Right lobe of liver (tissue), 6 donors: ENCODE measurements at places on chromosomes 16 and 17.

DNA sequence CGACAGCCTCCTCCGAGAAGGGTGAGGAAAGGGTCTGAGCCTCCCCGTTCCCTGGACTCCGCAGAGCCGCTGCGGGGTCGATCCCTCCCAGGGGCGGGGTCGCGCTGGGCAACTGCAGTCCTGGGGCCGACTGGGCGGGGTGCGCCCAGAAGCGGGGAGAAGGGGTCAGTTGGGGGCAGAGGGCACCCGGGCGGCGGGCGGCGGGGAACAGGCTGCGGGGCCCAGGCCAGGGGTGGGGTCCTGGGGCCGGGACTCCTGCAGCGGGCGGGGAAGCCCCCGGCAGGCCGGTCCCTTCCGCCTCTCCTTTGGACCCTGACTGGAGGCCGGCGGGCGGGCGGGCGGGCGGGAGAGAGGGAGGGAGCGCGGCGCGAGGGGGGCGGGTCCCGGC, 352 bp downstream of the GGNBP2 start:
- H3K27ac ChIP-seq, result peak overlapping the region; percentile 92
- peak; percentile 85 for DNase-seq
- no peaks in the 10 kb centered on the region for H3K36me3 ChIP-seq
- H3K27me3 ChIP-seq, result no peaks in the 10 kb centered on the region
- H3K4me3 ChIP-seq, result peak overlapping the region; percentile 92

- H3K36me3 ChIP-seq, result peaks cover 56% of the 10 kb centered on the region
- H3K27me3 ChIP-seq, result no peaks in the 10 kb centered on the region
- peak; percentile 58 for DNase-seq
- peak overlapping the region; percentile 44 for H3K27ac ChIP-seq
- H3K4me3 ChIP-seq, result no peak overlapping the region
- no peaks in the 10 kb centered on the region for H3K4me1 ChIP-seq
Observed at GRCh38 chr17:77490361-77491183, 349.8 kb downstream of the SEC14L1 start.

DNA sequence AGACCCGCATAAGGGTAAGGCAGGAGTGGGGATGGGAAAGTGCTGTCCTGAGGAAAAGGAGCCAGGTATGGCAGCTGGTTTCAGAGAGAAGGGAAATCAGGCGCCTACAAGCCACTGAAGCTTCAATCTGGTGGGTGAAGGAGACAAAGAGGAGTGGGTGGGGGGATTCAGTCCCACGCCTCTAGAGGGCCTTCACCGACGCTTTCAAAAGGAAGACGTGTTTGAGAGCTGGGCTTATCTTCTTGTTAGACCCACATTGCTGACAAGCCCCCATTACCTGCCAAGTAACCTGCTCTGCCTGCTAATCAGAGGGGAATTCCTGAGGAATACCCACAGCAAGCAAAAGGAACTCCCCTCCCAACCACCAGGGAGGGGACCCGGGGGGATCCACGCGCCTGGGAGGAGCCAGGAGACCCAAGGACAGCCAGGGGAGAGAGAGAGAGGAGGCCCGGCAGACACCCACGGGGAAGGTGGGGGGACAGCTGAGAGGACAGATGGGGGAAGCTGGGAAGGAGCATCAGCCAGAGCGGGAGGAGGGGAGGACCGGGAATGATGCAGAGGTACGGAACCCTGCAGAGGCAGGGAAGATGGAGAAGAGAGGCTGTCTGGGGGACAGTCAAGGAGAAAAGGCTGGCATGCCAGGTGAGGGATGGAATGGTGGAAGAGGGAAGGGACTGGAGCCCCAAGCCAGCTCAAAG, 1.0 kb downstream of the MTMR4 start:
- no peaks in the 10 kb centered on the region for H3K27me3 ChIP-seq
- peaks cover 5% of the 10 kb centered on the region for H3K36me3 ChIP-seq
- H3K4me3 ChIP-seq, result peak overlapping the region; percentile 75

DNA sequence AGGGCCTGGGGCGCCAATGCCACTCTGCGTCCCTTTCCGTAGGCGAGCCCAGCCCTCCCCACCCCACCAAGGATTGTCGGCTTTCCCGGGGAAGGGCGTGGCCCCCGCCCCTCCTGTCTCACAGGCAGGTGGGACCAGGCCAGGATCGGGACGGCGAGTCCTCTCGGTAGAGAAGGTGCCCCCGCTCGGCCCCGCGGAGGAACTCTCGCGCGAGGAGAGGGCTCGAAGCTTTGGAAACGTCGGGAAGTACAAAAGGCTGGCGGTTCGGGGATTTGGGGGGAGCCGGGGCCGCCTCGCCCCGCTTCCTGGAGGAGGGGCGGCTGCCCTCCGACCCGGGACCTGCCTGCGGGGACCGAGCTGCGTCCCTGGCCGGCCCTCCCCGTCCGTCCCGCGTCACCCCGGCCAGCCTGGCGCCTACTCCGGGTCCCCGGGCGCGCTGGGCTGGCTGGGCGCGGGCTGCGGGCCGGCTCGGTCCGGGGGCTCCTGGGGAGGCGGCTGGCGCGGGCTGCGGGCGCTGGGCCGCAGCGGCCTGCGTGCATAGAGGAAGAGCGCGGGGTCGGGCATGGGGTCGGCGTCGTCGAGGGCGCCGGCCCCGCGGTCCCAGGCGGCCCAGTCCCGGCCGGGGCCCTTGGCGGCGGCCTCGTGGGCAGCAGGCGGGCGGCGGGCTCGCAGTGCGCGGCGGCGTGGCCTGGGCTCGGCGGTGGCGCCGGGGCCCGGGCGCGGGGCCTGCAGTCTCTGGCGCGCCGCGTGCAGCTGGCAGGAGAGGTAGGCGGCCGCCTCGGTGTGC, 12.6 kb upstream of the CLUH start:
- H3K36me3 ChIP-seq, result no peaks in the 10 kb centered on the region
- H3K27ac ChIP-seq, result no peak overlapping the region
- H3K4me1 ChIP-seq, result peaks cover 4% of the 10 kb centered on the region
- H3K4me3 ChIP-seq, result no peak overlapping the region
- H3K27me3 ChIP-seq, result no peaks in the 10 kb centered on the region

GRCh38 chr16:57148481-57148880, 37.4 kb downstream of the PSME3IP1 start:
- H3K4me3 ChIP-seq, result no peak overlapping the region
- no peaks in the 10 kb centered on the region for H3K4me1 ChIP-seq
- H3K27me3 ChIP-seq, result no peaks in the 10 kb centered on the region
- no peak for DNase-seq
- H3K36me3 ChIP-seq, result peaks cover 3% of the 10 kb centered on the region

- H3K4me3 ChIP-seq, result no peak overlapping the region
- no peak for DNase-seq
- no peaks in the 10 kb centered on the region for H3K4me1 ChIP-seq
- H3K36me3 ChIP-seq, result no peaks in the 10 kb centered on the region
Observed at GRCh38 chr16:77838597-77839255, 50.4 kb downstream of the VAT1L start.

- H3K27ac ChIP-seq, result no peak overlapping the region
- DNase-seq, result no peak
- no peaks in the 10 kb centered on the region for H3K27me3 ChIP-seq
- no peak overlapping the region for H3K4me3 ChIP-seq
- no peaks in the 10 kb centered on the region for H3K36me3 ChIP-seq
Observed at GRCh38 chr17:14790521-14790920, 474.6 kb downstream of the PMP22 start.

GRCh38 chr16:497258-497657, 30.3 kb upstream of the CAPN15 start:
- DNase-seq, result no peak
- H3K4me1 ChIP-seq, result no peaks in the 10 kb centered on the region
- H3K4me3 ChIP-seq, result no peak overlapping the region
- H3K27ac ChIP-seq, result no peak overlapping the region

DNA sequence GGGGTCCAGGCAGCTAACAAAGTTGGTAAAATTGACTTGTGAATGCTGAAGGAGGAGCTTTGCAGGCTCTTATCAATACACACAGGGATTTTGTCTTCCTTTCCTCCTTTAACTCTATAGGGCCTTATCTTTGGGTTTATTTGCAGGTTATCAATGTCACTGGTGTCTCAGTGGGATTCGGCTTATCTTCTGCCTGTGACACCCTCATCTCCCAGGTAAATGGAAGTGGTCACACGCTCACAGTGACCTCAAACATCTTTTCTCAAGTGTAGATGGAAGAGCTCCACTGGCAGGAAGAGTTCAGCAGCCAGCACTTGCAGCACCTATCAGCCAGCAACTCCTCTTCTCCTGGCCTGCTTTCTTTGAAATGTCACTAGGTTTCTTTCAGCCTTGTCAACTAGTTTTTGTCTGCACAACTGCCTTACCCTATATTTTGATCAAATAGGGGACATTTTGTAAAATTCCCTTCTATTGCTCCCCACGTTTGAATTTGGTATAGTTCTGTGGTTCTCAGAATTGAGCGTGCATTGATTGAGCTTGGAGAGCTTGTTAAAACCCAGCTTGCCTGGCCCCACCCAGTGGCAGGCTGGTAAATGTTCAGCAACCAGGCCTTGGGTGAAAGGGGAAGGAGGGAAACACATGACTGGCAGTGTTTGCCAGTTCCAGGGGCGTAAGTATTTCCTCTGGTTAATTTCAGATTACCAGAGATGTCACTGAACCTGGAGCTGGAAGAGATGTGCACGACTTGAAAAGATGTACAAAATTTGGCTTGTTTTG, 12.8 kb downstream of the SLC47A1 start:
- H3K27me3 ChIP-seq, result no peaks in the 10 kb centered on the region
- no peaks in the 10 kb centered on the region for H3K4me1 ChIP-seq
- DNase-seq, result peak; percentile 84
- peak overlapping the region; percentile 74 for H3K27ac ChIP-seq
- peaks cover 20% of the 10 kb centered on the region for H3K36me3 ChIP-seq

- no peaks in the 10 kb centered on the region for H3K36me3 ChIP-seq
- DNase-seq, result no peak
- H3K27me3 ChIP-seq, result no peaks in the 10 kb centered on the region
- no peak overlapping the region for H3K4me3 ChIP-seq
Observed at GRCh38 chr17:5330981-5331380, 48.9 kb downstream of the RABEP1 start.

- DNase-seq, result no peak
- H3K4me1 ChIP-seq, result no peaks in the 10 kb centered on the region
- H3K36me3 ChIP-seq, result no peaks in the 10 kb centered on the region
- no peak overlapping the region for H3K4me3 ChIP-seq
- no peaks in the 10 kb centered on the region for H3K27me3 ChIP-seq
Observed at GRCh38 chr17:62062302-62062701, 2.8 kb downstream of the MED13 start.

DNA sequence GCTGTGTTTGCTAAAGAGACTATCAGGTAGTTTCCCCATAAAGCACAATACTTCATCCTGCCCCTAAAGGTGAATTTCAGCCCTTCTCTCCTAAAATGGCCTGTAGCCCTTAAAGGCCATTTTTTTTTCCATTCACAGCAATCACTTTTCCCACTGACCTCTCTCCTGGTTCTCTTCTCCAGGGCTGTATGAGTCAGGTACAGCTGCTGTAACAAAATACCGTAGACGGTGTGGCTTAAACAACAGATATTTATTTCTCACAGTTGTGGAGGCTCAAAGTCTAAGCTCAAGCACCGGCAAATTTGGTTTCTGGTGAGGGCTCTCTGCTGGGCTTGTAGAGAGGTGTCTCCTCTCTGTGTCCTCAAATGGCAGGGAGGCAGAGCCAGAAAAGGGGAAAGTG, 44.7 kb downstream of the ZNF18 start:
- H3K27me3 ChIP-seq, result no peaks in the 10 kb centered on the region
- H3K4me1 ChIP-seq, result no peaks in the 10 kb centered on the region
- H3K27ac ChIP-seq, result no peak overlapping the region
- DNase-seq, result no peak

GRCh38 chr17:13840254-13840653, 229.1 kb upstream of the COX10 start:
- no peaks in the 10 kb centered on the region for H3K4me1 ChIP-seq
- no peaks in the 10 kb centered on the region for H3K36me3 ChIP-seq

GRCh38 chr17:1146561-1147265, 33.1 kb downstream of the ABR start:
- no peaks in the 10 kb centered on the region for H3K27me3 ChIP-seq
- H3K36me3 ChIP-seq, result no peaks in the 10 kb centered on the region

- no peak for DNase-seq
- peaks cover 39% of the 10 kb centered on the region for H3K36me3 ChIP-seq
- H3K4me3 ChIP-seq, result no peak overlapping the region
Observed at GRCh38 chr17:19943599-19943998, 34.0 kb downstream of the AKAP10 start.

DNA sequence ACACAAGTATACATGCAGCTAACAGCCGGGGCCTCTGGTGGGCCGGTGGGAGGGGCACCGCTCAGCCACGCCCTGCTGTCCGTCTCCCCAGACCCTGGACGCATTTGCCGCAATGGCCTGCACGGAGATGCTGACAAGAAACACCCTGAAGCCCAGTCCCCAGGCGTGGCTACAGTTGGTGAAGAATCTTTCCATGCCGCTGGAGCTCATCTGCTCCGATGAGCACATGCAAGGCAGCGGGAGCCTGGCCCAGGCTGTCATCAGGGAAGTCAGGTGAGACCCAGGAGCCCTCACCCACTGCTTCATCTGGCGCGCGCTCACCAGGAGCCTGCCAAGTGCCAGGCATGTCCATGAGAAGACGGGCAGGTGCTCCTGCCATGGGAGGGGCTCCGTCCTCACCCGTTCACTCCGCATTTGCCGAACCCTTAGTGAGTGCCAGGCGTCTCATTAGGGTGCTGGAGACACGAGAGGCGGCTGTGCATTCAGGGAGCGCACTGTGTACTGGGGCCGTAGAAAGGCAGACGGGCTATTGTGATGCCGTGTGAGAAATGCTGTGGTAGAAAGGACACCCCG, 51.4 kb upstream of the ENDOV start:
- no peaks in the 10 kb centered on the region for H3K4me1 ChIP-seq
- H3K27ac ChIP-seq, result no peak overlapping the region
- H3K36me3 ChIP-seq, result peaks cover 95% of the 10 kb centered on the region
- H3K4me3 ChIP-seq, result no peak overlapping the region

DNA sequence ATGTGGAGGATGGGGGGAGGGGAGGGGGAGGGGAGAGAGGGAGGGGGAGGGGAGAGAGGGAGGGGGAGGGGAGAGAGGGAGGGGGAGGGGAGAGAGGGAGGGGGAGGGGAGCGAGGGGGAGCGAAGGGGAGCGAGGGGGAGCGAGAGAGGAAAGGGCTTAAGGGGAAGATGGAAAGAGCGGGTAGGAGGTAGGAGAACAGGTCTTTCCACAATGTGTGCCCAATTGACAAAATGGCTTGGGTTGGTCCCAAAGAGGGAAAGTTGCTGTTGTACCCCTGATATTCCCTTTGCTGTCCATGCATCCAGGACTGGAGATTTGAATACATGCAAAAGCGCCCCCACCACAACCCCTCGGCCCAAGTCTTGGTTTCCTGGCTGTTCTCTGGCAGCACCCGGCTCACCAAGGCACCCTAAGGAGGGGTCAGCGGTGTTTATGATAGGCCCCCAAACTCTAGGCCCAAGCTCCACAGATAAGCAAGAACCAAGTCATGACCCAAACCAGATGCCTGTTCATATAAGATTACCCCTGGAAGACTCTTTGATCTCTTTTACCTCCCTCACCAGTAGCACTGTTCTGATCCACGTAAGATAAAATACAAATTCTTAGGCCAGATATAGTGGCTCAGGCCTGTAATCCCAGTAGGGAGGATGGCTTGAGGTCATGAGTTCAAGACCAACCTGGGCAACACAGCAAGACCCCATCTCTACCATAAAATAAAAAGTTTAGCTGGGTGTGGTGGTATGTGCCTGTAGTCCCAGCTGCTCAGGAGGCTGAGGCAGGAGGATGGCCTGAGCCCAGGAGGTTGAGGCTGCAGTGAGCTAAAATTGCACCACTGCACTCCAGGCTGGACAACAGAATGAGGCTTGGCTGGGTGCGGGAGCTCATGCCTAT, 119.6 kb downstream of the ZFHX3 start:
- no peak overlapping the region for H3K27ac ChIP-seq
- H3K4me1 ChIP-seq, result peaks cover 3% of the 10 kb centered on the region
- H3K27me3 ChIP-seq, result no peaks in the 10 kb centered on the region
- DNase-seq, result no peak
- no peak overlapping the region for H3K4me3 ChIP-seq
